ENCODE measurements at places on chromosomes 4 and X.
A peak's percentile ranks its signal among the peaks of the same experiment; 100 is the strongest.

DNA sequence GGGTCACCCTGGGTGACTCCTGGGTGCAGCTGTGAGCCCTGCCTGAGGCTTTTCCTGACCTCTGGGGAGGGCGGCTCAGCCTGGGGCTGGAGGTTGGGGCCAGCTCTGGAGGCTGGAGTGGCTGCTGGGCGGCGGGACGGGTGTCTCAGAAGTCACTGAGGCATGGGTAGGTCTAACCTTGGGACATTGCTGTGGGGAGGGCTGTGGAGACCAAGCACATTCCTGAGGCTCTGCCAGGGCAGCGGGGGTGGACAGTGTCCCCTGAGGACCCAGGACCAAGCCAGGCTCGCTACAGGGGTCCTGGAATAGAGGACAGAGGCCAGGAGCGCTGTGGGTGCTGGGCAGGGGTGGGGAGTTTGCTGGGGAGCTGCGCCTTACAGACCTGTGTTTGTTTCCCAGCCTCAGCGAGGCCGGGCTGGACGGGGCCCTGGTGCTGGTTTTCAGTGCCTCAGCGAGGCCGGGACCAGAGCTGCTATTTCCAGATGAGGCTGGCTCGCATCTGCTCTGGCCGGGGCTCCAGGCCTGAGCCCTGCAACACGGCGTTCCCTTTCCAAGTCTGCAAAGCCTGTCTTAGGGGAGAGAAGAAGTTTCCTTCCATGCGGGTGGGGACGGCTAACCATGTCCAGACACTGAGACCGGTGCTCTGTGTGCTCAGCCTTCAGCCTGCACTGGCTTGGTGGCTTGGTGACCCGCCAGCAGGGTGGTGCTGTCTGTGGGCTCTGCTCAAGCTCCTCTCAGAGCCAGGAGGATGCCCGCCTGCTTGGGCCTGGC is 3.0 kb upstream of the SLC25A6 start:
- DNase-seq: no peak

GRCh38 chr4:38957893-38958292 is 74.3 kb downstream of the TMEM156 start:
- DNase-seq: no peak

DNA sequence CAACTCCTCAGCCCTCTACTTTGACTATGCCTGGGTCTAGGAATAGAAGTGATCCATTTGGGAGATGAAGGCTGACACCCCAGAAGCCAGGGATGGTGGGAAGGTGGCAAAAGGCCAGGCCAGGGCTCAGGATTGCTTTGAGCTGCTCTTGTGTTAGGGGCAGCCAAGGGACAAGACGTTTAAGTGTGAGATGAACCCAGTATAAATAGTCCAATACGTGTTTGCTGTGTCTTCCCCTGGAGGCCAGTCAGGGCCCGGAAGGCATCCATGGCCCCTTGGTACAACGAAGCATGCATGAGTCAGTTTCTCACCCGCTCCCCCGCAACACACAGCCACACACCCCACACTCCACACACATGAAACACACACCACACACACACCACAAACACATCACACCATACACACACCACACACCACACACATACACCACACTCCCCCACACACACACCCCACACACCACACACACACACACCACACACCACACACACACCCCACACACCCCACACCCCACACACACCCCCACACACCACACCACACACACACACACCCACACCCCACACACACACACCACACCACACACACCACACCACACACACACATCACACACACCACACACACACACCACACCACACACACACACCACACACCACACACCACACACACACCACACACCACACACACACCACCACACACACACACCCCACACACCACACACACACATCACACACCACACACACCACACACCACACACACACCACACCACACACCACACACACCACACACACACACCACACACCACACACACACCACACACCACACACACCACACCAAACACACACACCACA is 5.1 kb downstream of the STARD8 start:
- no peak for DNase-seq

DNA sequence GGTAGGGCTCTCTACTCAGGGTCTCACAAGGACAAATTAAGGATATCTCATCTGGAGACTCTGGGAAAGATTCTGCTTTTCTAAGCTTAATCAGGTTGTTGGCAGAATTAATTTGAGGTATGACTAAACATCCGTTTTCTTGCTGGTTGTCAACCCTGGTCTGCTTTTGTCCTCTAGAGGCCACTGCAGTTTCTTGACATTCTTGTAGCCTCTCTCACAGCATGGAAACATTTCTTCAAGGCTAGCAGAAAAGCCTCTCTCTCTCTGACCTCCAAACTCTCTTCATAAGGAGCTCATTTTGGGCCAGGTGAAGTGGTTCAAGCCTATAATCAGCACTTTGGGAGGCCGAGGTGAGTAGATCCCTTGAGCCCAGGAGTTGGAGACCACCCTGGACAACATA is 749.5 kb upstream of the PCDH7 start:
- DNase-seq: no peak

DNA sequence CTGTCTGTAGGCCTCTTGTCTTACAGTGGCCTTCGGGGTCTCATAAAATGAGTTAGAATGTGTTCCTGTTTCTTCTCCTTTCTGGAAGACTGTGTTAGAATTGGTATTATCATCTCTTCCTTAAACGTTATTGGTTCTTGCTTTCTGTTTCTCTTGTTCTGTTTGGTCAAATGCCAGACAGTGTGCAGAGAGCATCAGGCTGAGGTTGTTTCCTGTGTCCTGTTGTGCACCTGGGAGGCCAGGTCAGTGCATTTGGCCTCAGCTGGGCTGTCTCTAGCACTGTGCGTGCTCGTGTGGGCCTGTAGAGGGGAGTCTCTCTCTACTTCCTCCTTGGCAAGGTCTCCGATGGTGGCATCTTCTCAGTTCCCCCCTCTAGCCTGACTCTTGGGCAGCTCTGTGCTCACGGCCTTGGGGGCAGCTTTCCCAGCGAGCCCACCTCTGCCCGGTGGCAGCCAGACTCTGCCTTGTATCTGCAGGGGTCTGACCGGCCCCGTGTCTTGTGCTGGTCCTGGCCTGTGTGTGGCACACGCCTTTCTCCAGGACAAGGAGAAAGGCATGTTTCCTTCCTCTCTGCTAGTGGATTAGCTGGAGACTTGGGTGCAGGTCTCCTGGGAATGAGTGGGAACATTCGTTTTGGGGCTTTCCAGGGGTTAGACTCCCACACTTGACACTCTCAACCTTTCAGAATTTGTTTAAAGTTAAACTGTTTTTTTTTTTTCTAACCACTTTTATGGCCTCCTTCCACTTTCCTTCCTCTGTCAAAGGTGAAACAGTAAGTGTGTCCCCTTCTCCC is 62.3 kb downstream of the FAM193A start:
- DNase-seq: no peak

- DNase-seq: no peak
Measured at GRCh38 chr4:119025420-119025819, 110.2 kb upstream of the MYOZ2 start.

DNA sequence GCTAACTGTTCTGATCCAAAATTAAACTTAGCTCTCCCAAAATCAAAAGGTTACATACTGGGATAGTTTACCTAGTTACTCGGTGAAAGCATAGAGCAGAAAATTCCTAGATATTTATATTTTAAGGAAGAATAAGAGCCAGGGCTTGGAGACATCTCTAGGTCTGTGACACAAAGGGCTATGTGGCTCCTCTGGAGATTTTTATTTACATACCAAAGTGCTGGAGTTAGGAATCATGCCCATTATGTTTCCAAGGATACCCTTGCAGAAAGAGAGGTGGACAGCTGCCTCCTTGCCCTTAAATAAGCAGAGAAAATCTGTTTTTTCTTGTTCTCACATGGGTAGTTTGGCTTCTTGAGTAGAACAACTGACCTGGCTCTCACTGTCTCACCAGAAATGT is 9.0 kb downstream of the COX7B2 start:
- DNase-seq: no peak

DNA sequence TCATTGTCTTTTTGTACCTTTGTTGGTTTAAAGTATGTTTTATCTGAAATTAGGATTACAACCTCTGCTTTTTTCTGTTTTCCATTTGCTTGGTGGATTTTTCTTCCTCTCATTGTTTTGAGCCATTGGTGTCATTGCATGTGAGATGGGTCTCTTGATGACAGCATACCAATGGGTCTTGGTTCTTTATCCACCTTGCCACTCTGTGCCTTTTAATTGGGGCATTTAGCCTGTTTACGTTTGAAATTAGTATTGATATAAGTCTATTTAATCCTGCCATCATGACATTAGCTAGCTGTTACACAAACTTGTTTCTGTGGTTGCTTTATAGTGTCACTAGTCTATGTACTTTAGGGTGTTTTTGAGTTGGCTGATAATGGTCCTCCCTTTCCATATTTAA is 145.7 kb downstream of the GUCY2F start:
- no peak for DNase-seq

DNA sequence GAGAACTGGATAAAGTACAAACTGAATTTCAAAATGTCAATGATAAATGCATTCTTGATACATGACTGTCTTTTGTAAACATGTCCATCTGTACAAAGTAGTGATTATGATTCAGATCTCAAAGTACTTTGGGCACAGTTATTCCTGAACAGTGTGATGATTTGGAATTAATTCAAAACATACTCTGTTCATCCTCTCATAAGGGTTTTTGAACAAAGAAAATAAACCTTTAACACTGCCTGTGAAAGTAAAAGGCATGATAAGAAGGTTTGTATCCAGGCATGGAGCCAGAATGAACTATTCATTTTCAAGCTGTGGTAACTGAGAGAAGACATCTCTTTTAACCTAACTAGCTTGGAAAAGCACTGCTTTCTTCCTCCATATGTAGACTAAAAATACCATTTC is 883 bp upstream of the KLHL4 start:
- no peak for DNase-seq

DNA sequence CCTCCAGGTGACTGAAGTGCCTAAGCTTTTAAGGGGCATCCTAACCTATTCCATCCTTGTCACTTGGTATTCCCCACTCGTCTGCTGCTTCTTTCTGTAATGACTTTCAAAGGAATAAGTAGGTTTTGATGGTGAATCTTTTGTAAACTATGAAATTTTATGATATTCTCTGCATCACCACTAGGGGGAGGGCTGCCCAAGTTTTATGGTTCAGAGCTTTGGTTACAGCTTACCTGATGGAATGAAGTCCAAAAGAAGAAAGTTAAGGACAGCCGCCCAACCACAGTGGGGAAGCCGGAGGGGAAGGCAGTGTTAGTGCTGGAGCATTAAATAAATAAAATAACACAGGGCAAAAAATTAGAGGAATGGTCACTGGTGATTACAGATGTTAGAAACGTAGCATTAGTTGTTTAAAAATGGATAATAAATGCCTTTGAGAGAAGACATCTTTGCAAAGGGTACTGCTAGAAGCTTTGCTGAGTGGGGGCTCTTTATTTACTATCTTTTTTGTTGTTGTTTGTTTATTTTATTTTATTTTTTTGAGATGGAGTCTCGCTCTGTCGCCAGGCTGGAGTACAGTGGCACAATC is 204.9 kb downstream of the GBA3 start:
- DNase-seq: peak; percentile 18

- no peak for DNase-seq
Measured at GRCh38 chr4:83552924-83553323, 17.0 kb downstream of the GPAT3 start.

DNA sequence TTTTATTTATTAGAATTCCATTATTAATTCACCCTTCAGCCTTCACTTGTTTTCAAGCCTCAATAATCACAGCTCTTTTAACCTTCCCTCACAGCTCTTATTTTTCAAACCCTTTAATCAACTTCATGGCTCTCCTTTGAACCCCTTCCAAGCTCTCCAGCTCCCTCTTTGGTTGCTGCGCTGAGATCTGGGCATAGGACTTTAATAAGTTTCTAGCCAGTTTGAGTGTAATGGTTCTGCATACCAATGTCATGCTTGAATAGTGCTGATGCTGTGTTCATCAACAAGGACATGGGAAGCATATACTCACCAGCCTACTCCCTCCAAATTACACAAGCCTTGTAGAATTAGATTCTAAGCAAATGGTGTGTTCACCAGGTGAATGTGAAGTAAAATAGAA is 3.5 kb upstream of the RNF212 start:
- no peak for DNase-seq

DNA sequence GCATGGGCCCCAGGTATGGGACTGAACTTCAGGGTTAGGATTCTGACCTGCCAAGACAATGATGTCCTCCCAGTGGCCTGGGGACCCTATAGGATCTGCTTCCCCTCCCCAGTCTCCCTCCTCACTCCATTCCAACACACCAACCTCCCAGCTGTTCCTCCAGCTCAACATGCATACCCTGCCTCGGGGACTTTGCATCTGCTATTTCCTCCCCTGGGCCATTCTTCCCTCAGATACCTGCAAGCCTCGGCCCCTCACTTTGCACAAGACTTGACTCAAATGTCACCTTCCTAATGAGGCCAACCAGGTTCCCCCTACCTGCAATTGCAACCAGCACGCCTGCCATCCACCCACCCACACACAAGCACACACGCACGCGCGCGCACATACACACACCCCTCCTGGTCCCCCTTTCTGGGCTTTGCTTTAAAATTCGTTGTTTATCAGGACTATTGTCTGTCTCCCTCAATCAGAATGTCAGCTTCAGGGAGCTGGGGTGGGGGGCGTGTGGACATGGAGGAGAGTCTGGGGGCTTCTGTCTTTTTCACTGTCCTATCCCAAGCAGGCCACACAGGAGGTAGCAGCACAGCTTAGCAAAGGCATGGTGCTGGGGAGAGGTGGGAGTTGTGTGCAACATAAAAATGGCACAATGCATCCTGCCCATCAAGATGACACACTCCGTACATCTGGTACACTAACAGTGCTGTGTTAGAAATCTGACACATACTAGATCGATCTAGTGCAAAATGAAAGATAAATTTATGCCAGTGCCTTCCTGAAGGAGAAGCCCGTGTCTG is 20.6 kb upstream of the PPP2R2C start:
- DNase-seq: no peak

DNA sequence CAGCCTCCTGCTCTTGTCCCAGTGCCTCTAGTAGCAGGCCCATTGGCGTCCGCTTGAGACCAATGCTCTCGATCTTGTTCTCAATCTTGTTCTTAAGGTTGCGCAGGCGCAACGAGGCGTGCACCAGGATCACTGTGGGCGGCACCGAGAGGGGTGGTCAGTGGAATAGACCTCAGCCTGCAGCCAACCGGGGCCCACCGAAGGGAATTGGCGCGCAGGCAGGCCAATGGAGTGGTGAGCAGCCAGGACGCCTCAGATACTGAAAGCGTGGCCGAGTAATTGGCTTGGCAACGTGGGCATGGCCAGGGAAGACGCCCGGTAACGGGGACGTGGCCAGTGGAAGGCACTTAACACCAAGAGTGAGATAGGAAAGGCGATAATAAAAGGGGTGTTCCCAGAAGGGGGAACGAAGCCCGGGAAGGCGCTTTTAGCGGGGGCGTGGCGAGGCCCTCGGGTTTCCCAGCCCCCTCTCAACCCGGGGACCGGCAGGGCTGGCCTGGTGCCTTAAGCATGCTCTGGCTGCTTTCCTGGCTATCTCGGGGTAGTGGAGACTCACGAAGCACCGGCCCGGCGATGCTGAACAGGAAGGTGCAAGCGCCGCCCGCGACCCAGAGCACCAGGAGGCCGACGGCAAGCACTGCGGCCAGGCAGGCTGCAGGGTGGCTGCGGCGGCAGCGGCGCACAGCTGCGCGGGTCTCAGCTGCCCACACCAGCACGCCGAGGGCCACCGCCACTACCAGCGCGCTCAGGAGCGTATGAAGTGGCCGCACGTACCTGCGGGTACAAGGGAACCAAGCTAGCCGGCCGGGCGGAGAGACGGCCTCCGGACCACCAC is 1.7 kb downstream of the PRAF2 start:
- no peak for DNase-seq

GRCh38 chr4:39514888-39515401 is 12.3 kb downstream of the UGDH start:
- no peak for DNase-seq
